ENCODE measurements at places on chromosomes 1 and 21.

DNA sequence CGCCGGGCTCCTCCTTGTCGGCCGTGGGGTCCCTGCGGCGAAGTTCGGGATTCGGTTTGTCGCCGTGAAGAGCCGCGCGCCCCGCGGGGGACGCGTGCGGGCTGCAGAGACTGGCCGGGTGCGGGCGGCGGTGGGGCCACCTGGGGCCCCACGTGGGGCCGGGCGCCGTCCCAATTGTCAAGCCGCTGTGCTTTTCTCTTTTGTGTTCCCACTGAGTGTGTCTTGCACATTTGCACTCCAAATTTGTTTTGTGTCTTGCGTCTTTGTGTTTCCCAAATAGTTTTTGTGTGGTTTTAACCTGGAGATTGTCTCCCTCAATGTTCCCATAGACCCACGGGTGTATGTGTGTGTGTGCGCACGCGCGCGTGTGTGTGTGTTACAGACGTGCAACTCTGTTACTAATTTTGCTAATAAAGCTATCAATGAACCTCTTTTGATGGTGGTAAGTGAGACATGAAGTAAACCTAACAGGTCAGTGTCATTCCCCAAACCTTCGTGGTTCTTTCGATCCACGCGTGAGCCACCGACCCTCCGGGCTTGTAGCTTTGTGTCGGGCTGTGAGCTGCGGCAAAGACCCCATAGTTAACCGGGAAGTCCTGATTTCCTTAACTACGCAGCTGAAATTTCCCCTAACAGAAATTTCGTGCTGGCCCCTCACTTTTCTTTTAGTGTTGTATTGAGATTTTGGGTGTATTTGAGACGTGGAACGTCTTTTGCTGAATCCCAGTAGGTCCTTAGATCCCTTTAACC is 708 bp downstream of the PRDM2 start:
- no peak for DNase-seq

- no peak for DNase-seq
These were observed 273.7 kb upstream of the C1orf174 start for GRCh38 chr1:4173731-4174130.

DNA sequence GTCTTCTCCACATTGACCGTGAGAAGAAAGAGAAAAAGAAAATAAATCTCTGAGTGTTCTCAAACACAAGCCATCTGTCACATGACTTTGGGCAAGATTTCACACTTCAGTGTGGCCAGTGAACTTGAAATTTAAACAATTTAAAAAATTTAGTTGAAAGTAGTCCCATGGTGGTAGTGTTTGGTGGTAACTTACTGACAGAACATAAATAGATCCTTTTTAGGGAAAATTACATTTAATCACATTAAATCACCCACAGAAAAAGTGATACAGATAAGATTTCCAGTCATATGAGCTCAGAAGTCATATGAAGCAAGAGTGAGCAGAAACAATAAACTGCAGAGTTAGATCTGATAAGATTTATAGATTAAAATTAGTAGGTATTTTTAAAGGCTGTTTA is 31.9 kb upstream of the SGIP1 start:
- no peak for DNase-seq

DNA sequence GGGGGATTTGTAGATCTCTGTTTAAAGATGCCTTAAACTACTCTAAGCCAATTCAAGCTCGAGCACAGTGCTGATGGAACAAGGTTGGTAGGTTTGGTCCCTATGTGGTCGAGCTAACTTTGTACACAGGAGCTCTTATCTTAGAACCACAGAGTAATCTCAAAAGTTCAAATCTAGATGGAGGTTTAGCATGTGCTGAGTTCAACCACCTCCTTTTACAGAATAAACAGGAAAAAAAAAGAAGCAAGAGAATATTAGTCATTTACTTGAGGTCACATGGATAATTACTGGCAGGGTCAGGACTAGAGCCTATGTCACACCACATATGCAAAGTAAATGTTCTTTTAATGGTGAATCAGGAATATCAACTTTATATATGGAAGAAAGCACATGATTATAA is 86.2 kb downstream of the DTL start:
- DNase-seq = no peak

DNA sequence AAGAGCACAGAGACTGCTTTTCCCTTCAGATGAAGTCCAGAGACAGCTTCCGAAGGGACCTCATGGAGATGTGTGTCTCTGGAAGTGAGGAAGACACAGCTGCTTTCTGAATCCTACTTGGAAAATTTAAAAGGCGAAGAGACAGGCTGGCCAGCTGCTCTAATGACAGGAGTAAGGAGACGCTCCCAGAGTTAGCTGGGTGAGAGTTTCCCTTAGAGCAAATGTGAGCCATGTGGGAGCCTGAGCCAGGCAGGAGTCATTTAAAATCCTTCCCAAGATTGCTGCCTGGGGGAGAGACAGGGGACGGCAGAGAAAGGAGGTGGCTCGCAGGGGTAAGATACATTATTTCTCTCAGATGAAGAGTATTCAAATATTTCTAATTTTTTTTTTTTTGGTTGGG is 53.1 kb downstream of the ZNF326 start:
- DNase-seq = no peak

GRCh38 chr1:116388122-116388521 is 15.1 kb downstream of the ATP1A1 start:
- DNase-seq = no peak

GRCh38 chr1:31228986-31229385 is 10.7 kb downstream of the NKAIN1 start:
- DNase-seq = no peak

GRCh38 chr1:51877434-51878307 is 856 bp downstream of the NRDC start:
- peak; percentile 30 for DNase-seq

- no peak for DNase-seq
These were observed 60.6 kb downstream of the SCCPDH start for GRCh38 chr1:246784621-246785493.

GRCh38 chr1:29471487-29472313 is 235.4 kb downstream of the PTPRU start:
- DNase-seq = no peak

GRCh38 chr1:230266456-230266855 is 159.7 kb downstream of the PGBD5 start:
- DNase-seq = no peak

Measured in NCI-H526 treated with DMSO at 0.1 percent for 48 hours (cell line).